ENCODE measurements at places on chromosomes 11 and 22.

- no peak for DNase-seq
Measured at GRCh38 chr11:8408151-8408941, 144.7 kb upstream of the LMO1 start.

- no peak for DNase-seq
Measured at GRCh38 chr22:47092896-47093311, 330.5 kb downstream of the TBC1D22A start.

DNA sequence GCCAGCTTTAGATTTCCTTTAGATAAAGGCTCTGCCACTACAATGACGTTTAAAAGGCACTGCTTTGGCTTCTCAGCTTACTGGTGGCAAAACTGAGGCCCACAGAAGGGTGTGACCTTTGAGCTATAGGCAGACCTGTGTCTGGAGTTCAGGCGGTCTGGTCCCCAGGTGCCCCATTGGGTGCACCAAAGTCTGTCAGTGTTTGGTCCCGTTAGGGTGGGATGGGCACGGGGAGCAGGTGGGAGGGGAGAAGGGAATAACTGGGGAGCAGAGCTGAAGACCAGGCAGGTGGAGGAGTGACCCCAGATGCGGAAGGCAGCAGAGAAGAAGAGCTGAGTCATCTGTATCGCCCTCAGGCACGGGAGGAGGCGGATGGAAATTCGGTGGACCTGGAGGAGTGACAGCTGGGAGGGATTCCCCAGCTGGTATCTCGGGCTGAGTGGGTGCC, 45.3 kb upstream of the GCAT start:
- no peak for DNase-seq

- no peak for DNase-seq
Measured at GRCh38 chr11:46601129-46601528, 7.3 kb upstream of the AMBRA1 start.

DNA sequence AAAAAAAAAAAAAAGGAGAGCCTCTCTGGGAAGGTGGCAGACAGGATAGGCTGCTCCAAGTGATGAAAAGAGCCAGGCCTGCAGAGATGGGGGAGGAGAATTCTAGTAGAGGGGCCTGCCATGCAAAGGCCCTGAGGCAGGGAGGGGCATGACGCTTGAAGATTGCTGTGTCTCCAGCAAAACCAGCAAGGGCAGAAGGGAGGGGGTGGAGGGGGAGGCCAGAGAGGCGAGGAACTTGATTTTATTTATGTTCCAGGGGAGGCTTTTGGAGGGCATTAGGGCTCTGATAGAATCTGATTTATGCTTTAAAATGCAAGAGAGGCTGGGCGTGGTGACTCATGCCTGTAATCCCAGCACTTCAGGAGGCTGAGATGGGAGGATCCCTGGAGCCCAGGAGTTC, 16.7 kb upstream of the PACSIN2 start:
- DNase-seq: no peak

GRCh38 chr11:71354394-71355105, 93.6 kb downstream of the DHCR7 start:
- no peak for DNase-seq

DNA sequence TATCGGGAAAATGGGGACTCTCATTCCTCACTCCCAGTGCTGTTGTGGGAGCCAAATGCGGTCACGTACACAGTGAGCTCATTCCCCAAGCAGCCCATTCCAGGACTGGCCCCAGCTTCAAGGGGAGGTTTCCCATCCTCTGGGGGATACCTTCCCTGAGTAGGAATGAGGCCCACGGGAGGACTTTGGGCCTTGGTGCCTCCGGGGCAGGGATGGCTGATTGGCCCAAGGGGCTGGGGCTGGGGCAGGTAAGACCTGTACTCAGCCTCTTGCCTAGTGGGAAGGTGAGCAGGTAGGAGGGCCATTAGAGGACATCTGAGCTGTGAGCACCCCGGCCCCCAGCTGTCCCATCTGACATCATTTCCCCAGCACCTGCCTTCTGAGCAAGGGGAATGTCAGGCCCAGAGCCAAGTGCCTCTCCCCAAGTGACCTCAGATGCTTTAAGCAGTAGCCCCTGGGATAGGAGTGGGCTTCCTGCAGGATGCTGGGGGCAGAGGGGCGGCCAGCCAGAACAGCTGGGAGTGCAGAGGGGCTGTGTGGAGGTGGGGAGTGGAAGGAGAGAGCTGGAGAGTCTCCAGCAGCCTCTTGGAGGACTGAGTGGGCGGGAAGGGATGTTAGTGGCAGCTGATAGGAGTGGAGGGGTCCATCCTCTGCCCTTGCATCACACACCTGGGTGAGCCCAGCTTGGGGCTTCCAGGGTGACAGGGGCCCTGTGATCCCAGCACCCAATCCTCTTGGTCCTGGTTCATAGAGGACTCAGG, 58.4 kb downstream of the CD82 start:
- no peak for DNase-seq

- peak; percentile 25 for DNase-seq
Measured at GRCh38 chr11:102312667-102313066, 4.6 kb upstream of the BIRC3 start.

DNA sequence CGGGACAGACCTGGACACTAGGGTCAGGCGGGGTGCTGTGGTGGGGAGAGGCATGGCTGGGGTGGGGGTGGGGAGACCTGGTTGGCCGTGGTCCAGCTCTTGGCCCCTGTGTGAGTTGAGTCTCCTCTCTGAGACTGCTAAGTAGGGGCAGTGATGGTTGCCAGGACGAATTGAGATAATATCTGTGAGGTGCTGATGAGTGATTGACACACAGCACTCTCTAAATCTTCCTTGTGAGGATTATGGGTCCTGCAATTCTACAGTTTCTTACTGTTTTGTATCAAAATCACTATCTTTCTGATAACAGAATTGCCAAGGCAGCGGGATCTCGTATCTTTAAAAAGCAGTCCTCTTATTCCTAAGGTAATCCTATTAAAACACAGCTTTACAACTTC, 3.9 kb downstream of the FADD start:
- no peak for DNase-seq

- peak; percentile 77 for DNase-seq
Measured at GRCh38 chr11:6388748-6389147, 1.5 kb upstream of the SMPD1 start.

Measured in hematopoietic multipotent progenitor cell treated with erythropoietin and hydrocortisone succinate and interleukin-3 and kit ligand, for 6 days (in vitro differentiated cells).